ENCODE measurements at places on chromosomes 3 and 15. TPM values are rescaled to one million over a fixed set of nuclear protein-coding genes. Genes with fewer than 3 reads are reported as not detected.

DNA sequence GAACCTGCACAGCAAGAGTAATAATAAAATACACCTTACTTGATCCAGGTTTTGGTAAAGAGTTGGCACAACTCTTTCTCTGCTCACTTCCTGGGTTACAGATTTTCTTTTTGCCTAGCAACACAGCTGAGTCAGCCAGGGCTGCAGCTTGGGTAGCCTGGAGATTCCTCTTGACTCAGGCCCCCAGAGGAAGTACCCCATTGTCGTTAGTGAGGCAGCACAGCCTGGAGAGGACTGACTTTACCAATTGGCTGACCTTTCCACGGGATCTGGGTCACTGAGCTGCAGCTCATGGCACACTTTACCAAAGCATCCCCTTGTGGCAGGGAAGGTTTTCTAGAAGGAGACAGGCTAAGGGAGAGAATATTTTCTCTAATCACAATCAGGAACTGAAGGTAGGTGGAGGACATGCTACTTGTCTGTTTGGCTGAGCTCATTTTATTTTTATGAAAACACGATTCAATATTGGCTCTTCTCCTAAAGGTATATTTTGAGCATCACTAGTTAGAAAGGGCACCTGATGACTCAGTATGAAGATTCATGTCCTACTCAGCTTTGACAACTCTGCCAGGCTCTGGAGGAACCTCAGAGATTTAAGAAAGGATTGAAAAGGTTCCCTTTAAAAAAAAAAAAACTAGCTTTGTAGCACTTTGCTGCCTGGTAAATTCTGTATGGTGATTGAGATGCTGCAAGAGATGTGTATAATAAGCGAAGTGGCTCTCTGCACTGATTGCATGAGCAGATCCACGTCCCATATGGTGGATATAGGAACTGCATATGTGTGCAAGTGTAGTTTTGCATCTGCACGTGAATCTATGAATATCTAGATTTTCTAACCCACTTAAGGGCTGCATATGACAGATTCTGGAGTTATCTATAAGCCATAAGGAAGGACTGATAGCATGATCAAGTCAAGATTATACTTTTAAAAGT is 124.8 kb downstream of the CHDH start:
- DNase-seq: no peak
- no peak overlapping the region for H3K4me3 ChIP-seq
- no peak overlapping the region for H3K27ac ChIP-seq
- H3K36me3 ChIP-seq: no peaks in the 10 kb centered on the region
- H3K4me1 ChIP-seq: no peaks in the 10 kb centered on the region
- peaks cover 2% of the 10 kb centered on the region for H3K27me3 ChIP-seq

DNA sequence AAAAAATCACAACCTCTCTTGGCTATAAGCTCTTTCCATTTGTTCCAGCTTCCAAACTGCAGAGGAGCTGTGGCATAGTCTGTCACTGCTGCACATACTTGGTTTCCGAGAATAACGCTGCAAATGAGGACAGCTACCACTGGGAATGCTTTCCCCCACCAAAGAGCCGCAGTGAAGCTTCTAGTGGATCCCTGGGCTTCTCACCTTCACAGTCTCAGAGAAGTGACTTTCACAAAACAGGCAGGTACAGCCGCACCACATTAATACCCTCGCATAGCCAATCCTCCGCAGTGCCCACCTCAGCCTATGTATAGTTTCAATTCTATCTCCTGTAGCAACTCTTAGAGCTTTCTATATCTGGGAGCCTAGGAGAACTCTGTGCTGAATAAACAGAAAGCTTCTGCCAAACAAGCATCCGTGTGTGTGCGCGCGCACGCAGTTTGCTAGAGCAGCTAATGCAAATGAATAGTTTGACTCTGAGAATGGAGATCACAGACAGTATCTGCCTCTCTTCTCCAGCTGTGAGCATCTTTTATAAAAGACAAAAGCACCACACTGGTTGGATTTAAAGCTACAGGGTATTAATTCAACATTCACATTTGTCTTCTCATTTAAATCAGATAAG is 81.9 kb upstream of the PLXND1 start:
- H3K27me3 ChIP-seq: no peaks in the 10 kb centered on the region
- no peaks in the 10 kb centered on the region for H3K36me3 ChIP-seq
- peak overlapping the region; percentile 94 for H3K27ac ChIP-seq
- peaks cover 7% of the 10 kb centered on the region for H3K4me1 ChIP-seq

GRCh38 chr3:60399861-60400845 is 851.1 kb downstream of the FHIT start:
- H3K4me3 ChIP-seq: no peak overlapping the region
- H3K27me3 ChIP-seq: no peaks in the 10 kb centered on the region
- peak; percentile 10 for DNase-seq
- H3K36me3 ChIP-seq: no peaks in the 10 kb centered on the region
- no peaks in the 10 kb centered on the region for H3K4me1 ChIP-seq

- no peak overlapping the region for H3K4me3 ChIP-seq
- DNase-seq: no peak
- no peak overlapping the region for H3K27ac ChIP-seq
- no peaks in the 10 kb centered on the region for H3K27me3 ChIP-seq
- no peaks in the 10 kb centered on the region for H3K4me1 ChIP-seq
These were observed 49.2 kb downstream of the OXSR1 start for GRCh38 chr3:38214560-38214959.

- H3K27me3 ChIP-seq: no peaks in the 10 kb centered on the region
- no peaks in the 10 kb centered on the region for H3K4me1 ChIP-seq
- H3K4me3 ChIP-seq: no peak overlapping the region
- no peak overlapping the region for H3K27ac ChIP-seq
- DNase-seq: no peak
- no peaks in the 10 kb centered on the region for H3K36me3 ChIP-seq
These were observed 28.8 kb upstream of the TF start for GRCh38 chr3:133717424-133717823.

- no peak overlapping the region for H3K27ac ChIP-seq
- H3K27me3 ChIP-seq: no peaks in the 10 kb centered on the region
- H3K36me3 ChIP-seq: peaks cover 2% of the 10 kb centered on the region
These were observed 277.2 kb downstream of the UBE2E2 start for GRCh38 chr3:23480329-23480714.

- H3K4me3 ChIP-seq: no peak overlapping the region
- DNase-seq: no peak
- H3K27me3 ChIP-seq: no peaks in the 10 kb centered on the region
- H3K27ac ChIP-seq: no peak overlapping the region
- H3K4me1 ChIP-seq: no peaks in the 10 kb centered on the region
- H3K36me3 ChIP-seq: no peaks in the 10 kb centered on the region
These were observed 256.4 kb downstream of the MEX3B start for GRCh38 chr15:81789403-81789802.

DNA sequence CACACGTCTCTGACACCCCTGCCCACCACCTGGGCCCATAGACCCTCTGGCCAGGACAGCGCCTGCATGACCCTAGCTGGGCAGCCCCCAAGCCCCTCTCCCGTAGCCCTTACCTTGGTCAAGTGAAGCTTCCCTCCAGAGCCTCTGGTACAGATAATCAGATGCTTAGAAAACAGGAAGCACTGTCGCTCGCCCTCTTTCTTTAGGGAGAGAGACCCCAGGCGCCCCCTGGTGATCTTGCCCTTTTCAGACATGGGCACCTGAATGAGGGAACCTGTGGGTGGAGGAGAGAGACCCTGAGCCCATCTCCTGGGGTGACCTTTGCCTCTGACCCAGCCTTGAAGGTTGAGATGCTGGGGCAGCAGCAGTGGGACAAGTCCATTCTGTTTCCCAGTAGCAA is 65.4 kb downstream of the RASGRF1 start:
- H3K27me3 ChIP-seq: peaks cover 2% of the 10 kb centered on the region
- H3K36me3 ChIP-seq: no peaks in the 10 kb centered on the region
- DNase-seq: no peak
- H3K4me1 ChIP-seq: no peaks in the 10 kb centered on the region

- no peak overlapping the region for H3K4me3 ChIP-seq
These were observed 36.7 kb downstream of the CFAP44 start for GRCh38 chr3:113404637-113405036.

Gene PLA2G4E
- total RNA-seq: 0.80 TPM

Gene KIF23
- 16.5 TPM for total RNA-seq

Gene SNX22
- total RNA-seq: 0.49 TPM

Gene FANCD2OS
- not detected for total RNA-seq

Gene GOLGA8O
- total RNA-seq: 1.4 TPM

All from muscle of leg (tissue), 16 donors.